ENCODE measurements at places on chromosomes 2 and 18. TPM values are rescaled to one million over a fixed set of nuclear protein-coding genes. Genes with fewer than 3 reads are reported as not detected.

DNA sequence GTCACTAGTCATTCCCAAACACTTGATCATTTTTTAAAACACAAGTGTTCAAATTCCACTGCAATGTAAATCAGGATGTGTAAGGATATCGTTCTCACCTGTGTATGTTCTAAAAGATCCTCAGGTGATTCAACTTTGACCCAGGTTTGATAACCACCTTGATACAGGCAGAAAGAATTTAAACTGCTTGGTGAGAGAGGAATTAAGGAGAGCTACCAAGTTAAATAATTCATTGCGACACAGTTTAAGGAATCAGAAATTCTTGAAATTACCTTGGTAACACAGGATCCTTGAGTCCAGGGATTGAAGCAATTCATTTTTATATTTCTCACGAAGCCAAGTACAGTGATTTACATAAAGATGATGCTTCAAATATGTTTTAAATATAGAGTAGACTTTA, 80.7 kb upstream of the EHBP1 start:
- DNase-seq: no peak

Gene SGPP2
- total RNA-seq: 0.05 TPM

- DNase-seq: no peak
Observed at GRCh38 chr2:110771547-110772382, 39.4 kb downstream of the ACOXL start.

DNA sequence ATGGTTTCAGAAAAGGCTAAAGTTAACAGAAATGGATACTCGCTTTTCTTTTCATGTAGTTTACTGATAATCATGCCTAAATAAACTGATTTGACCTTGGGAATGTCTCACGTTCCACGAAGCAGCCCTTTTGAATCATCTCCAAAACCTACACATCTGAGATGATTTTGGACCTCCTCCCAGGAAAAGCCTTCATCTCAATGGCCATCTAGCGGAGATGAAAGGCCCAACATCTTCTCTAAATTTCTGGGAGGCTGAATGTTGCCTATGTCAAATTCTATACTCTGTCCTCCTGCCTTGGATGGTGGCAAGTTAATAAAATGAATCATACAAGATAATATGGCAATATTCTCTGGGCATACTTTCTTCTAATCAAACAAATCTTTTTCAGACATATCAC, 448.5 kb downstream of the ZEB2 start:
- DNase-seq: no peak

Gene ABCG5
- total RNA-seq: not detected

Gene FLACC1
- total RNA-seq: 0.84 TPM

DNA sequence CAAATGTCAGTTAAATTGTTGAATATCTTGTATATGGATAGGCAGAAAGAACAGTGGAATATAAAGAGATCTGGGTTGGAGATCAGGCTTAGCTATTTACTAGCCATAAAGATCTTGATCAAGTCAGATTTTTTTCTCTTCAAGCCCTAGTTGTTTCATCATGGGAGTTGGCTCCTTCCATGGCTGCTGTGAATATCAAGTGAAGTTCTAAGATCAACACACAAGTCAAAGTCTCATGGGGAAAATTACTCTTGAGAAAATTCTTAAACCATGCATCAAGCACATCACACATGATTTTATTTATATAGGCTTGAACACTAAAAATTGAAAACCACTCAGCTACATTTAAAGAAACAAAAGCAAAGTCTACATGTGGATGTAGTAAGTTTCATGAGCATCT, 79.8 kb downstream of the C1D start:
- no peak for DNase-seq

- peak; percentile 60 for DNase-seq
Observed at GRCh38 chr2:98806236-98806697, 75.3 kb upstream of the MGAT4A start.

DNA sequence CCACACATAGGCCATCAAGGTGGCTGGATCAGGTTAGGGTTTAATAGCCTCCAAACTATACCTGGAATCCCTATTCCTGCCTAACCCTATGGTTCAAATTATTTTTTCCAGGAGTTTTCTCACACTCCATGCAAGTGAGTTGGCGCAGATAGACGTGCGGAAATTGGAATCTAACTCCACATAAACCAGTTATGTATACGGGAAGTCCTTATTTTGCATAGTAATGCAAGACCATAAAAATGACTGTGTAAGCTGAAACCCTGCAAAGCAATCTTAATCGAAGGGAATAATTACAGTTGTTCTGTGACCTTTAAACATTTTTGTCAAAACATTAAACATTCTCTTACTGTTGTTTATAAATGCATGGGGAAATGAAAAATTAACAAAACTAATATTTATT, 200.1 kb upstream of the SIX2 start:
- DNase-seq: no peak

Gene PROKR1
- total RNA-seq: not detected

Gene PDE11A
- total RNA-seq: 0.09 TPM

GRCh38 chr2:158024288-158024898, 77.3 kb upstream of the UPP2 start:
- peak; percentile 72 for DNase-seq

- no peak for DNase-seq
Observed at GRCh38 chr2:136381722-136382633, 264.0 kb upstream of the CXCR4 start.

Gene GALNT13
- total RNA-seq: under 0.01 TPM

Gene CLEC4F
- total RNA-seq: 0.34 TPM

Gene CTLA4
- total RNA-seq: 1.7 TPM

DNA sequence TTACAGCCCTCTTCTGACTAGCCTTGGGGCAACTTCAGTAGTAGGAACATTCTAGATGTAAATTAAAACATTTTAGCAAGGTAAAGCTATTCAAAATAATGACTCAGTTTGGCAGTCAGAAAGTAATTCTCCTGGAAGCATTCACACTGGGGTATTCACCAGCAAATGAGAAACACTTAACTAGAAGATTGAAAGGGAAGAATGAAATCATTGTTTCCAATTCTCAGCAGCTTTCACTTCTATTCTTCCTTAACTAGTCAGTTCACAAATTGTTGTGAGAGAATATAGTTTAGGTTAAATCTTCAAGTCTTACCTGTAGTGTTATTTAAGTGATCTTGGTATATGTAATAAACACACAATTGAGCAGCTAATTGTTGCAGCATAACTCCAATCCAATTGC, 1135.6 kb upstream of the FAM98A start:
- no peak for DNase-seq

DNA sequence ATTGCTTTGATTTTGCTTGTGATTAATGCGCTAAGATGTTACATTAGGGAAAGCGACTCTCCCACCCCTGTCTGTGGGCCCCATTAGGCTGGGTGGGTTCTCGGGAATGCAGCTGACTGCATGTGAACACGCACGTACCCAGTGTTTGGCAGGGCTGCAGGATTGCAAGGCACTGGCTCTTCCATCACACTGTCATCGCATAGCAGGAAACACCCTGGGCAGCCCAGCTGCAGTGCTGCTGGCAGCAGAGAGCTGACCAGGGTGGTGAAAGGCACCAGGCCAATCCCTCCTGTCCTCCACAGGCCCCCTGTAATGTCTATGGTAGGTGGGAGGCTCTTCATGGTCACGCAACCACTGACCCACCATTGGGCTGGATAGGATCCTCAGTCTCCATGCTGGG, 34.4 kb upstream of the FZD7 start:
- no peak for DNase-seq

Gene SALL3
- total RNA-seq: 0.05 TPM

Data from dermis blood vessel endothelial cell (primary cell).